ENCODE measurements at places on chromosomes 16 and 17. TPM values are rescaled to one million over a fixed set of nuclear protein-coding genes. Genes with fewer than 3 reads are reported as not detected.

The OTOP2 gene
- total RNA-seq: not detected

The TACO1 gene
- 13.6 TPM for total RNA-seq

GRCh38 chr17:62653002-62653825 lies 25.7 kb downstream of the MRC2 start:
- DNase-seq: peak; percentile 73

GRCh38 chr16:48164907-48165715 lies 9.3 kb upstream of the ABCC12 start:
- peak; percentile 74 for DNase-seq

DNA sequence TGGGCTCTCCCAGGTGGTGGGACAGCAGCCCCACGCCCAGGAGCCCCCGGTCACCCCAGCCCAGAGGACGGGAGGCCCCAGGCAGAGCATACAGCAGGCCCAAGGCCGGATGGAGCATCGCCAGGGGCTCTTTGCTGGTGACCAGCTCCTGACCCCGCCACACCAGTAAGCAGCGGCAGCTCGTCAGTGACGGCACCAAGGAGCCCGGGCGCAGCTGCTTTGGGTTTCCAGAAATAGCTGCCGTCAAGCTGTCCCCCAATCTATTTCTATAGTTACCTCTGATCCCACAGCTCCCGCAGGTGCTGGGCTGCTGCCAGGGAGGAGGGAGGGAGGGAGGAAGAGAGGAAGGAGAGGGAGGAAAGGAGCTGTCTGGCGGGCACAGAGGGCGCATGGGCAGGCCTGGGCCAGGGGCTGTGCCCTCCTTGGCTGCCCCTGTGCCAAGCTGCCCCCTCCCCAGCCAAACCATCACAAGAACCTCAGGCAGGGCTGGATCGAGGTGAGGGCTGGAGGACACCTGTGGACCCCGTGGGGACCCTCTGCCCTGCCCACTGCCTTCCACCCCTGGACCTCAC lies 10.8 kb upstream of the RASD1 start:
- DNase-seq: peak; percentile 86

All from tongue (tissue), 3 donors.